NCI-H1048 (cell line): ENCODE measurements at places on chromosomes 16 and 17.

DNA sequence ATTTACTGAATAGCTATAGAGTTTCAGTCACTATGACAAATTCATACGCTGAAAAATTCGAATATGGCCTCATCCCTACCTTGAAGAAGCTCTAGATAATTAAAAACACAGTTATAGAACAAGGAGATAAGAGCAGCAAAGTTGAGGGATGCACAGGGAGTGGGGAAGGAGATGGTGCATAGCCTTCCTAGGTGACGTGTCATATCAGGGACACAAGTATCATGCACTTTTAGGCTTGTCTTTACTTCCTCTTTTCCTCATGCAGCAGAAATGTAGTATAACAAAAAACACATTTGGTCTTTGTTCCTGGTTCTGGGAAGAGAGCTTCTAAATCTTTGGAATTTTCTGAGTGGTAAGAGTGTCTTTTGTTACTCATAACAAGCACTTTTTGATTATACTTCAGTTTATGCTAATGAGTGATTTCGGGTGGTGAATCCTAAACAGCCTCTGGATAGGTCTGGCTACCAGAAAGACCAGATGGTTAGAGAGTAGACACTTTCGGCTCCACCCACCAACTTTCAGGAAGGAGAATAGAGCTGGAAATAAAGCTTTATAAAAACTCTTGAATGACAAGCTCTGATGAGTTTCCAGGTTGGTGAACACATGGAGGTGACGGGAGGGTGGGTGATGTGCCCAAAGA, 341.4 kb downstream of the UTP18 start:
- no peak for DNase-seq

GRCh38 chr17:38507921-38508569, 79.8 kb downstream of the ARHGAP23 start:
- DNase-seq = no peak

DNA sequence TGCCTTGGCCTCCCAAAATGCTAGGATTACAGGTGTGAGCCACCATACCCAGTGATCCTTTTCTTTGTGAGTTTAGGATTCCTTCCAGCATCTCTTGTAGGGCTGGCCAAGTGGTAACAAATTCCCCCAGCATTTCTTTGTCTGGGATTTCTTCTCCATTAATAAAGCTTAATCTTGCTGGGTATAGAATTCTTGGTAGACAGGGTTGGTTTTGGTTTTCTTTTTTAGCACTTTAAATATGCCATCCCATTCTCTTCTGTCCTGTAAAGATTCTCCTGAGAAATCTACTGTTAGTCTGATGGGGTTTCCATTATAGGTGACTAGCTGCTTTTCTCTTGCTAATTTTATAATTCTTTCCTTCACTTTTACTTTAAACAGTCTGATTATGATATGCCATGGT, 173.0 kb upstream of the TOM1L1 start:
- no peak for DNase-seq

- no peak for DNase-seq
These were observed 32.1 kb upstream of the CDH3 start for GRCh38 chr16:68612996-68613395.

DNA sequence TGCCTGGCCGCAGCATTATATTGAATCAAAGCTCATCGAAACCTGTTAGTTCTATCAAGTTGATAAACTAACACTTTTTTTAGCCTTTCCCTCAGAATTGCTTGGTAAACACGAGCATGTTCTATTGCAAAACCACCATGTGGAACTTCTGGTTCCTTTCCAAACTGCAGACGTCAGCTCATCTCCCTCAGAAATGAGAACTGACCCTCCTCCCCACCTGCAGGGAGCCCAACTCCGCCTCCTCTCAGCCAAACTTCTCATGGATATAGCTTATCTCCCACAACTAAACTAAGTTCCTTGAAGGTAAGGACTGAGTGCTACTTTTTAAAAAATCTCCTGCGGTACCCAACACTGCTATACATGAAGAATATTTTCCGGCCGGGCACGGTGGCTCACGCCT, 6.7 kb downstream of the SHMT1 start:
- no peak for DNase-seq

- no peak for DNase-seq
These were observed 5.4 kb upstream of the PRR35 start for GRCh38 chr16:554640-555365.

DNA sequence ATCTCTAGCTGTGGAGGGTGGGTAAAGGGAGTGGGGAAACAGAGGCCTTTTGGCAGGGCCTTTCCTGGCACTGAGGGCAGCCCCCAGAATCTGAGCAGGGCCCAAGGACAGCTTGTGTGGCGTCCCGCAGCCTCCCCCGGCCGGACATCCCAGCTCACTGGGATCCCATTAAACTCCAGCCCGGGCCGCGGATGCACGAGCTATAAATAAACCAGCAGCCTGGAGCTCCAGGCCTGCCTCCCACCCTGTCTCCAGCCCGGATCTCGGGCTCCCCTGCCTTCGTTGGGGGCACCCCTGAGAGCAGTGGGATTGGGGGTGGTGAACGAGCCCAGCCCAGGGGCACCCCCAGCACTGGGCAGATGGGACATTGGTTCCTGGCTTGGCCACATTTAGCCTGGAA, 13.8 kb upstream of the AATK start:
- DNase-seq = no peak

DNA sequence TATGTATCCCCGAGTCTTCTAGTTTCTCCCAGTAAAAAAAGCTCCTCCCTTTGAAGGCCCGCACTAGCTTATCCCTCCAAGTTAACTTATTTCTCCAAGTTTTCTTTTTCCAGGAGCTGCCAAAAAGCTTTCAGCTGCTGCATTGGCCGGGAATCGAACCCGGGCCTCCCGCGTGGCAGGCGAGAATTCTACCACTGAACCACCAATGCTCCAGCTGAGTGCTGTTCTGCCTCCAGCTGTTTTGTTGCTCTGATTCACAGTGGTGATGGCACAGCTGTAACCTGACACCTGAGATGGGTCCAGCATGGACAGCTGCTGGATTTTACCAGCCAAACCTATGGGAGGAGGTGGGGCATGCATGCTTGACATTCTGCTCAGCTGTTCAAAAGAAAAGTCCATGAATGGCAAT, 22.1 kb downstream of the VAC14 start:
- no peak for DNase-seq

GRCh38 chr17:81153340-81153803, 11.9 kb upstream of the PVALEF start:
- no peak for DNase-seq

GRCh38 chr16:56657555-56658326, at the start of gene MT1F:
Gene MT1F, plus strand, starts transcription at chr16:56657959. Its CDS starts 100 bp downstream, at chr16:56658059.
- DNase-seq = no peak

DNA sequence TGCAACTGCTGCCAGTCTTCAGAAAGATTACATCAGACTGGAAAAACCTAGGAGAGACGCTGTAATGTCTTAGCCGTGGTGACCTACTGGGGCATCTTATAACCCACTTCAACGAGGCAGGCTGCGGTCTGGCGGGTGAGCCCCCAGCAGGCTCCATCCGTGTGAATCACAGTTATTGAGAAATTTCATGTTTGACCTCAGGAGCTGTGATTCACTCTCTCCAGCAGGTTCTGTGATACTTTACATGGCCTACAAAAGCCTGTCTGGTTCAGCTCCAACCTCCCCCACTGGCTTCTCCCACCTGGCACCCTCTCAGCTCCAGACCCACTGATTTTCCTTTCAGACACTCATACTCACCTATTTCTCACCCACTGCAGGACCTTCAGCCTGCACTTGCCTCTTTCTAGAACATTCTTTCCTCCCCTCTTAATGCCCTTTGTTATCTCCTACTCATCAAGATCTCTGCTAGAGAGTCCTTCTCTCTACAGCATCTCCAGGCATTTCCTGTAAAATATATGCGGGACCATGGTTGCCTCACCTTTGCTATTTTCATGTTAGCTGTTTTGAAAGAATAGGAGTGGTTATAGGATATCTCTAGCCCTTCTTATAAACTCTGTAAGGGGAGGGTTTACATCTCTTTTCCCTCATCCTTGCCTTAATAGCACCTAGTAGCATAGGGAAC, 227.9 kb downstream of the MAF start:
- DNase-seq = no peak

DNA sequence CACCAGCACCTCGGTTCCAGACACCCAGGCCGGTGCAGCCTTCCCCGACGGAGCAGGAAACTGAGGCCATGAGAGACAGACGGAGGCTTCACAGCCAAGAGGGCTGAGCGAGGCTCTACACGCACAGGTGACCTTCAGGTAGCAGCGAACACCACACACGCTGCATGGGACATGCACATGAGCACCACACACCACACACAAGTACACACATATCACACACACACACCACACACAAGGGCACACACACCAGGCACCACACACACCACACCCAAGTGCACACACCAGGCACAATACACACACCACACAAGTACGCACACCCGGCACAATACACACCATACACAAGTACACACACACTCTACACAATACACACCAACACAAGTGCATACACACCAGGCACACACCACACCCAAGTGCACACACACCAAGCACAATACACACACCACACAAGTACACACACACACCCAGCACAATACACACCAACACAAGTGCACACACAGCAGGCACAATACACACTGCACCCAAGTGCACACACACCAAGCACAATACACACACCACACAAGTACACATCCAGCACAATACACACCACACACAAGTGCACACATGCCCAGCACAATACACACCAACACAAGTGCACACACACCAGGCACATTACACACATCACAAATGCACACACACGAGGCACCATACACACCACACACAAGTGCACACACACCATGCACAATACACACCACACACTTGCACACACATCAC, 33.4 kb upstream of the ZNF469 start:
- DNase-seq = no peak

DNA sequence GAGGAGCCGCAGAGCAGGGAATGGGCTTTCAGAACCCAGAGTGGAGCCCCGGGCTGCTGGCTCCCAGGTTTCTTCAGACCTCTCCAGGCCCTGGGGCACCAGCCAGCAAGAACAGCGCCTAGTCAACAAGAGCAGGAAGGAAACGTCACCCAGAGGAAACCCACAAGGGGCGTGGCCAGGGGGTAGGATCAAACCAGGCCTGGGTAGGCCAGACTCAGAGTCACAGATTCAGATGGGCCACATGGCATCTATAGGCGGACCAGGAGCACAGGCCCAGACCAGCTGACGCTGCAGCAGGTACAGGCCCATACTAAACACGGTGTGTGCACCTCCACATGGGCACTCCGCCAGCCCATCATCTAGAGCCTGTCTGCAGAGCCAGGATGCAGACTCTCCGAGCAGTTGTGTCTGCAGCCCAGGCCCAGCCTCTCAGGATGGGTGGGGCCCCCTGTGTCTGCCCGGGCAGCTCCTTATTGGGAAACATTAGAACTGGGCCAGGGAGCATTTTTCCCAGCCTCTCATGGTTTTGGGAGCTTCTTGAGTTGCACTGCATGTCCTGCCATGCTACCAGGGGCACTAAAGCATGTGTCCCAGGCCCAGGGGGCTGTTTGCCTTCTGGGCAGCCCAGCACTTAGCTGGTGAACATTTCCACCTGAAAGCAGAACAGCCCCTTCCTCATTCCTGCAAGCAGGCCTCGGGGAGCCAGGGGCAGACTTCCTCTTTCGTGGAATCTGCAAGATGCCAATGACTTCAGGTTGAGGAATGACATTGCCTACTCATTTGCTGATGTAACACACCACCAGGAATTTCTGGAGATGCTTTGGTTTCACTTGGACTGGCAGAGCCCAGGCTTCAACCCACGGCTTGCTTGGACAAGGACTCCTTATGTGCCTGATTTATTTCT, at the start of gene NLRP1:
NLRP1 (minus strand) TSS at position 127 of the 904 bp plus-strand sequence. CDS start 552 bp downstream, outside the sequence.
- DNase-seq = no peak

- DNase-seq = no peak
These were observed 11.6 kb downstream of the ACLY start for GRCh38 chr17:41907185-41907556.

- no peak for DNase-seq
These were observed 3.3 kb upstream of the CDK5R1 start for GRCh38 chr17:32483451-32484019.

GRCh38 chr17:15092762-15093161, 172.4 kb downstream of the PMP22 start:
- DNase-seq = no peak

DNA sequence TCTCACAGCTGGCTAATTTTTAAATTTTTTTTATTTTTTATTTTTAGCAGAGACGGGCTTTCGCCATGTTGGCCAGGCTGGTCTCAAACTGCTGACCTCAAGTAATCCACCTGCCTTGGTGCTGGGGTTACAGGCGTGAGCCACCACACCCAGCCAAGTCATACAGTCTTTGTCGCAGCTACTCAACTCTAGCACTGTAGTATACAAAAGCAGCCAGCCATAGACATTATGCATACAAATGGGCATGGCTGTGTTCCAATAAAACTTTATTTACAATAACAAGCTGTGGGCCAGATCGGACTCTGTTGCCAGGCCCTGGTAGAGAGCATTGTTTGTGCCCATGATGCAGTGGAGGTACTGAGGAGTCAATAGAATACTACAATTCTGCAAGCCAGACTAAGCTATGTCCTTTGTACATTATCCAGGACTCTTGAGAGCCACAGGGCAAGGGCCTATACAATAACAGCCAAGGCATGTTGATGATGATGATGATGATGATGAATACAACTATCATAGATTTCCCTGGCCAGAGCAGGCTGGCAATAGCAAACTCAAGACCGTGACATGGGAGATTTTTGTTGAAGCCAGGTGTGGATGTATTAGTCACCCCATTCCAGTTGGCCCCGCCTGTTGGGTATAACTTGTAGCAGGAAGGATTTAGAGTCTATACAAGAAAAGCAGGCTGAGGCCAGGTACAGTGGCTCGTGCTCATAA, 101.8 kb downstream of the MYH11 start:
- no peak for DNase-seq

- no peak for DNase-seq
These were observed 8.8 kb upstream of the NR1D1 start for GRCh38 chr17:40108970-40109824.

DNA sequence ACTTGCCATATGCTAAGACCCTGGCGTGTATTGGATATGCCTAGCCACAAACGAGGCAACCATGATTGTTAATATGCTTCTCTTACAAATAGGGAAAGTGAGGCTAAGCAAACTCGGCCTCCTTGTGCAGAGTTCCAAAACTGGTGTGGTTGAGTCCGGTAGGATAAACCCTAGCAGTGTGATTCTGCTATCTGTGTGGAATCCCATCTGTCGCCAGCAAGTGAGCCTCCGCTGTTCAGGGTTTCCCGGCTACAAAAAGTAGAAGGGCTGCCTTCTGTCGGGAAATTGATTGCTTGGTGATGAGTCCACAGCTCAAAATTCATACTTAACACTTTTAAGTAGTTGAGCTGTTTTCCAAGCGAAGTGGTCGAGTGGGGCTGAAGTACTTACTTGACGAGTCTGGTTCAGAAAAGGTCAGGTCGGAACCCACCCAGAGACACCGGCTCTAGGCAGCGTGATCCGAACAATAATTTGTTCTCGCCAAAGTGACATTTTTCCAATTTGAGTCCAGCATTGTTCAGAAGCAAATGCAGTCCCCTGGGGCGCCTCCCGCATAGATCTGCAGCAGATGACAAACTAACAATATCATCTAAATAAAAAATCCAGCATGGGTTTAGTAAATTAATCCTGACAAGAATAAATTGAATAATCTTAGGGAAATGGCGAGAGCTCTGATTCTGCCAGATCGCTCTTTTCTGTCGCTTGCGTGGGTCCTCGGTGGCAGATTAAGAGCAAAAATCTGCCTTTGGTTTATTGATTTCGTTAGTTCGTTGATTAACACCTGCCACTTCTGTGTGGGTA, 686.7 kb upstream of the RBFOX1 start:
- no peak for DNase-seq

GRCh38 chr17:8463099-8463498, 27.4 kb downstream of the NDEL1 start:
- DNase-seq = no peak
